ENCODE measurements at places on chromosomes 5 and 9.

- no peak for DNase-seq
These were observed 1.8 kb downstream of the PDLIM4 start for GRCh38 chr5:132259069-132259851.

- DNase-seq = no peak
These were observed 126.7 kb upstream of the CDH6 start for GRCh38 chr5:31066655-31067328.

DNA sequence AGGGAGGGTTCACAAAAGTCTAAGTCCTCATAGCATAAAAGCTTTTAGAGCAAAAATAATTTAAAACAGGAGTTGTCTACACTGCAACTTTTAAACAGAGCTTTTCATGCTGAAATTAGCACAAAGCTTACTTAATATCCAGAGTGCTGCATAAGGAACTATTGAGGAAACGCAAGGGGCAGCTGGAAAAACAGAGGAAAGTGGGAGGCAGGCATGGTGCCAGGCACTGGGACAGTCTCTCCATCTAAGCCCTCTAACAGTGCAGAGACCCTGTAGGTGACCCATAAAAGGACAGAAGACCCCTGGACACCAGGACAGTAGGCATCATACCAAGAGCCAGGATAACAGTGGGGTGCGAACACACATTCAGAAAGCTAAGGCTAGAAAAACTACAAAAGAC, 49.3 kb downstream of the ADAMTS12 start:
- DNase-seq = no peak

GRCh38 chr5:122107016-122107415, 22.3 kb upstream of the ZNF474 start:
- DNase-seq = no peak

DNA sequence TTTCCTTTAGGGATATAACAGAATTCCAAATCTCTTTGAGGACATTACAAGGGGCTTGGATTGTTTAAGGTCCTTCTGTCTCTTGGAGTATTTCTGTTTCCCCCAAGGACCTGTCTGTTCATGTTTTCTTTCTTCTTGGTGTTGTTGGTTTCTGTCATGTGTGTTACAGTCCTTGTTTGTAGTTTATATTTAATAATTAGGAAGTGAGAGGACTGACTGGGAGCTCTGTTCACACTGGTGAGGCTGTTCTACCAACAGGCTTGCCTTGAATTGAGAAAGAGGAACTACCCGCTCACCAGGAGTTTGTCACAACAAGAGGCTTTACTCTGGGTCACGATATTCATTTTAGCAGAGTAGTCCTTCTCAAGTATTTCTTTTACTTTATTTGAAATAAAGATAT, 119.2 kb upstream of the SV2C start:
- no peak for DNase-seq

- DNase-seq = no peak
These were observed 74.8 kb upstream of the TGFBR1 start for GRCh38 chr9:99030092-99030511.

GRCh38 chr5:178895615-178896571, at the start of gene ZFP2:
Gene ZFP2 (plus strand): TSS chr5:178895913. CDS start chr5:178931314, 35,401 bp downstream.
- peak; percentile 63 for DNase-seq

- no peak for DNase-seq
These were observed 22.3 kb upstream of the NFIB start for GRCh38 chr9:14336244-14336643.

- DNase-seq = no peak
These were observed 75.1 kb upstream of the STXBP1 start for GRCh38 chr9:127537014-127537413.

DNA sequence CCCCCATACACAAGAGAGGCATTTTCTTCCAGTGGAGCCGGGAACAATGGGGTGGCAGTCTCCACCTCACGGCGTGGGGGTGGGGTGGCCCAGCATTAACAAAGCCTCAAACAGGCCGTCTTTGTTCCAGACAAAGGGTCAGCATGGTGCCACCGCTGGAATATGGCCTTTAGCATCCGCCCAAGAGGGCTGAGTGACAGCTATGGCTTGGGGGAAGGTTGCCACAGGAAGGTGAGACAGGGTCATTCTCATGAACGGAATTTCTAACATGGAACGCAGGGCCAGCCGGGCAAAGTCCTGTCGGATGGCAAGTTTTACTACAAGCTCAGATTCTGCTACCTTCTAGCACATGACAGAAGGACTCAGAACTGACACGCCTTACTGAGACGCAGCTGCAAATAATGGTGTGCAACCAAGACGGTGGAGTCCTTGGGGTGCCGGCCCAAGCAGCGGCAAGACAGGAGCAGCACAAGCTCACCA, 64.0 kb downstream of the OTULIN start:
- peak; percentile 90 for DNase-seq

- DNase-seq = no peak
These were observed 72.4 kb upstream of the ZNF622 start for GRCh38 chr5:16538006-16538405.

DNA sequence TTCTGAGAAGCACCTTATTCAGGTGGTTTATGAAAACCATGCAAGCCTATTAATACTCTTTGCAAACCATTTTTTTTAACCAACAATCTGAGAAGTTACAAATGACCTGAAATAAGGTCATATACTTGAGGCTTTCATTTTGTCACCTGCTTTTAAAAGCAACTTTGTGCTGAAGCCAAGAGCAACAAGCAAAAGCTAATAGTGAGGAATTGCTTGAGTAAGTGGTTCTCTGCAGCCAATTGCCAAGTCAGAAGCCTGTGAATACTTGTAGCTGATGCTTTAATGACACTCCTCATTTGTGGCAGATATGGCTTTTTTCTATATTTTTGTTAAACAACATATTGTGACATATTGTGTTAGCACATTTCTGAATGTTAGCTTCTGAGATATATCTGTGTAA, 126.7 kb upstream of the ZNF608 start:
- no peak for DNase-seq

- no peak for DNase-seq
These were observed 118.1 kb downstream of the C9orf152 start for GRCh38 chr9:110089681-110090370.

- no peak for DNase-seq
These were observed 71.8 kb downstream of the EGFLAM start for GRCh38 chr5:38330207-38330606.

- DNase-seq = no peak
These were observed 32.2 kb upstream of the PSD2 start for GRCh38 chr5:139763280-139763929.

DNA sequence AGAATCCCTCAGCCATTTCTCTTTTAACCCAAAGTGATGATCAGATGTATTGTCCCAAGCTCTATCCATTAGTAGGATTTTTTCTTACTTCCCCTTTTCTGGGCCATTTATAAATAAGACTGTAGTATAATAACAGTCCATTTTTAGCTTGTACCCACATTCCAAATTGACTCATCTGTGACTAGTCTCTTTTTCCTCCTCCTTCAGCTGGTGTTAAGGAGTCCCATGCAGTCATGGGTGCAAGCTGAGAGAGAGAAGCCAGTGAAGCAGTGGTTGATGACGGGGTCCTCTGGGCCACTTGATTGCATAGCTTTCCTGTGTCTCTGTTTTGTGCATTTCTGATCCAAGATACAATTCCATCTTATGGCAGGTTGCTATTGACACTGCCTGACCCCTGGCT, 476.0 kb upstream of the CD180 start:
- no peak for DNase-seq

DNA sequence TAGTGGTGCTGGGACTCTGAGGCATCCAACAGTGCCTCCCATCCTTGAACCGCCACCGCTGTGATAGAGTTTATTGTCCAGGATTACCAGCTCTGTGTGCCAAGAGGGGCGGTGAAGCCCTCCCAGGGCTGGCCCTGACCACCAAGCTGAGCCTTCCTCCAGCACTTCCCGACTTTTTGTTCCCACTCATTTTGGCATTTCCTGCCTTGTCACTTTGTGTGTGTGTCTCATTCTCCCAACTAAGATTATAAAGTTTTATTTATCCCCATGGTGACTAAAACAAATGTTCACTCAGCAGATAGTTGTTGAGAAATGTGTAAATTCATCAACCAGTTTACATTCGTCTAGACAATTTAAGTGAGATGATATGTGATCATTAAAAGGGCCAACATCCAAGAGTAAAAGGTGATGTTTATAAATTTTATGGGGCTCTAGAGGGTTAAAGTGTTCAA, 2.5 kb downstream of the F2R start:
- no peak for DNase-seq

DNA sequence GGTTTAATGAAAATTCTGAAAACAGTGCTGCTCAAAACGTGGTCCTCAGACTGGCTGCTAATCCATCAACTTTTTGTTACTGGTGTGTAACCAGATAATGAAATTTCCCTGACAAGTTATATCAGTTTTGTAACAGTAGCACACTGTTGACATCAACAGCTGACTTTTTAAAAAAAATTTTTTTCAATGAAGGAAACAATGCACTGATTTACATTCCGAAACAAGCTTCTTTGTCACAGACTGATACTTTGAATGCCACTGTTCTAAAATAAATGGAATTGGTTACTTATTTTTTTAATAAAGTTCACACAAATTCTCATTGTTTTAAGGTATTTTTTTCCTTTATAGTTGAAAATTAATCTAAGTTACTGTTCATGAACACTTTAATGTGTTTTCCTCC, 169.1 kb downstream of the NIPBL start:
- DNase-seq = no peak

DNA sequence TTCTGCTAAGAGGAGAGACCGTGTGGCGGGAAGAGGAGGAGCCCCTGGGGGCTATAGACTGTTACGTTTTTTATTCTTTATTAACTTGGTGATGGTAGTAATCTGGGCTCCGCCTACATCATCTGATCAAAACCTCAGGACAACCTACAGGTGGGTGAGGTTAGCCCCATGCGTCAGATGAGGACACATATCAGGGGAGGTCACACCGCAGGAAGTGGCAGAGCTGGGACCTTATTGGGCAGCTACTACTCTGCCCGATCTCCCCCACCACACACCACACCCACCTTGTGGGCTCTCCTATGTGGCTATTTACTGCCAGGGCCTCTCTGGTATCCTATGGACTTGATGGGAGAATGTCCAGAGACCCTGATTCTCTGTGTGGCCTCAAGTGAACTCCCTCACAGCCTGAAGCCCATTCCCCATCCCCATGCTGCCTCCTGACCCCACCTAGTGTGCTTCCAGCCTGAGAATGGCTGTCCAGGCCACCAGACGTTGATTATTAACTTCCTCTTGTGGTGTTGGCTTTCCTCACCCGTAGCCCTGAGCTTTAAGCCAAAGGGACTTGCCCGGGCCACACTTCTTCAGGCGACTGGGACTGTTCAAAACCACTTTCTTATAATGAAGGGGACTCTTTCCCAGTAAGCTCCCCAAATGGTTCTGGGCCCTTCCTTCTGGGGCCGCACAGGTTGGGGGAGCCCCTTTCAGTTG, 8.2 kb downstream of the UNC5A start:
- DNase-seq = no peak

GRCh38 chr5:13408616-13409015, 535.9 kb downstream of the DNAH5 start:
- DNase-seq = no peak

- no peak for DNase-seq
These were observed 1952.6 kb upstream of the WWC1 start for GRCh38 chr5:166338801-166339200.

- no peak for DNase-seq
These were observed 8.0 kb downstream of the LRRC26 start for GRCh38 chr9:137161558-137162486.

DNA sequence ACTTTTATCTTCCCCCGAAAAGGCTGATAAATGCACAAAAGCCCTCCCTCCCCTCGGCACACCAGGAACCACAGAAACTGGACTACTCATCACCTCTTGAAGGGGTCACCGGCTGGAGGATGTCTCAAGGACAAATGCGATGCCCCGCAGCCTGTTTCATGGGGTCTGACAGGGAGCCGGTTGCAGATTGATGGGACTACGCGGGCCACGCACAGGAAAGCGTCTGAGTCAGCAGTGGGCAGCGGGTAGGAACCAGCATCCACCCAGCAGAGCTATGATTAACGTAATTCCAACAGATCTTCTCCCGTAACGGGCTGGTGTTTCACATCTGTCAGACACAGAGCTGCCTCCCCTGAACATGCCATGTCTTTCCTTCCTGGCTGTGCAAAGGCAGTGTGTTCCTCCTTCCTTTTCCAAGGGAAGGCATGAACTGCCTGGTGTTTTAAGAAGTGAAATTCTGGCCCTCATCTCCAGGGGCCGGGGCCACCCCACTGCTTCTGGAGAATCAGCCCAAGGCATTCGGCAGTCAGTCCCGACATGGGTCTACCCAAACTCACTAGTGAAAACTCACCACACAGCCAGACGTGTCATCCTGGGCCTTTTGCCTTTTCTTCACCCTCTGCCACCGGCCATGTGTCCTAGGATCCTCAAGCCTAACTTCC, 144.4 kb upstream of the PHYKPL start:
- no peak for DNase-seq

GRCh38 chr5:3896098-3896497, 300.5 kb downstream of the IRX1 start:
- DNase-seq = no peak

- no peak for DNase-seq
These were observed 20.3 kb downstream of the LPCAT1 start for GRCh38 chr5:1503241-1504068.

DNA sequence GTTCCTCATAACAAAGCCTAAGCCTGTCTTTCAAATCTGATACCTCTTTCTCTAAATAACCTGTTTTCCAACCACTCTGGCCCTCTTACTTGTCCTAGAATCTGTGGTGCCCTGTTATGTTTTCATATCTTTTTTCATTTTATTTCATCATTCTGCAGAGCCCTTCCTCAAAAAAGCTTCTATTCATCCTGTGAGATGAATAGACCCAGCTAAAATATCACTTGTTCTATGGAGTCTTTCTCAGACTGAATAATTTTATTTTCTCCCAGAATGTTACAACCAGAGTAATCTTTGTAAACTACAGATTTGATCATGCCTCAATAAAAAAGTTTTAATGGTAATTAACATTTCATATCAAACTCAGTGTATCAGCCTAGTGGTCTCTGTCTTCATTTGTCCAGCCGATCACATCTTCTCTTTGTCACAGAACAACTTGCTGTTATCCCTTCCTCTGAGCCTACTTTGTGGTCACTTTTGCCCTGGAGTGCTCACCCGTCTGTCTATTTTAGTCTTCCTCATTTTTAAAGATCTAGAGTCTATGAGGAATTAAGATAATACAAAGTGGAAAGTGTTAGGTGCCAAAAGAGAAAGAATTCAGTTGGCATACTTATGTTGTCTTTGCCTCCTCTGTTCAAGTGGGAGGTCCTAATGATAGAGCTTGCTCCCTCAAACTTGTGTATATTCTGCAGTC, 77.8 kb downstream of the ZCCHC7 start:
- DNase-seq = no peak

DNA sequence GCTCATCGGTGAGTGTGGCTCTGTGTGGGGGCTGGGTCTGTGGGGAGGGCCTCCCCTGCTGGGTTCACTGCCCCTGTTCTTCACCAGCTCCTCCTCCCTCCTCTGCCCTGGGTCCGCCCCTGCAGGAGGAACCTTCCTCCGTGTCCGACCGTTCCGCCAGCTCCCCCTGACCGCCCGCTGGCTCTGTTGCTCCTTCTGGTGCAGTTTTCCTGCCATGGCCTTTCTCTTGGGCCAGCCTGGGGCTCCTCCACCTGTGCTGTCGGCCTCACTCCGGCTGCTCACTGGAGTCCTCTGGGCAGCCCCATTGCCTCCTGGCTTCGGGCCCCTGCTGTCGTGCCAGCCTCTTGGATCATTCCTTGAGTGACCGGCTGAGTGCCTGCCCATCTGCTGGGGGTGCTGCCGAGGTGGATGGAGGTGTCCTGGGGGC, 12.3 kb downstream of the RNU6ATAC start:
- no peak for DNase-seq

All from iPS DF 19.7 (cell line).